CD4-positive, alpha-beta memory T cell (primary cell): ENCODE measurements at places on chromosomes 2 and 18. TPM values are rescaled to one million over a fixed set of nuclear protein-coding genes. Genes with fewer than 3 reads are reported as not detected.

- H3K4me1 ChIP-seq, result no peaks in the 10 kb centered on the region
- DNase-seq, result no peak
- H3K36me3 ChIP-seq, result no peaks in the 10 kb centered on the region
- no peak overlapping the region for H3K4me3 ChIP-seq
- no peak overlapping the region for H3K27ac ChIP-seq
Measured at GRCh38 chr2:225637259-225637658, 237.7 kb downstream of the NYAP2 start.

Gene AKAIN1
- not detected for polyA plus RNA-seq

Gene SERPINB10
- polyA plus RNA-seq, result not detected

GRCh38 chr18:70024829-70025228 lies 77.2 kb upstream of the CD226 start:
- no peak for DNase-seq
- no peak overlapping the region for H3K4me3 ChIP-seq
- H3K27ac ChIP-seq, result no peak overlapping the region
- H3K36me3 ChIP-seq, result peaks cover 4% of the 10 kb centered on the region
- H3K27me3 ChIP-seq, result no peaks in the 10 kb centered on the region

DNA sequence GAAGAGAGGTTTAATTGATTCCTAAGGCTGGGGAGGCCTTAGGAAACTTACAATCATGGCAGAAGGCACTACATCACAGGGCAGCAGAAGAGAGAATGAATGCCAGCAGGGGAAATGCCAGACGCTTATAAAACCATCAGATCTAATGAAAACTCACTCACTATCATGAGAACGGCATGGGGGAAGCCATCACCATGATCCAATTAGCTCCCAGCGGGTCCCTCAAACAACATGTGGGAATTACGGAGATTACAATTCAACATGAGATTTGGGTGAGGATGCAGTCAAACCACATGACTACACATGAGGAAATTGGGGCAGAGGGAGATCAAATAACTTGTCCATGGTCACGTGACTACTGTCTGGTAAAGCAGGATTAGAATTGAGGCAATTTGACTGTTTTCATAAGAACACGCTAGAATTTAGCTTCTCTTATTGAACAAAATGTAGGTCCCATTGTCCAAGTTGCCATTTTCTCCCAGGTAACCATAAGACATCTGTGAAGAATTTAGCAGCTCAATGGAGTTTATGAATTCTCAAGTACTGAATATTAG lies 445.1 kb upstream of the CDH20 start:
- DNase-seq, result no peak
- H3K27ac ChIP-seq, result no peak overlapping the region
- H3K27me3 ChIP-seq, result no peaks in the 10 kb centered on the region
- no peaks in the 10 kb centered on the region for H3K36me3 ChIP-seq
- H3K4me3 ChIP-seq, result no peak overlapping the region

Gene REL
- polyA plus RNA-seq, result 12.3 TPM

- H3K4me3 ChIP-seq, result no peak overlapping the region
- H3K4me1 ChIP-seq, result no peaks in the 10 kb centered on the region
- DNase-seq, result no peak
- H3K27me3 ChIP-seq, result no peaks in the 10 kb centered on the region
Measured at GRCh38 chr2:25480561-25480960, 138.8 kb upstream of the DNMT3A start.

DNA sequence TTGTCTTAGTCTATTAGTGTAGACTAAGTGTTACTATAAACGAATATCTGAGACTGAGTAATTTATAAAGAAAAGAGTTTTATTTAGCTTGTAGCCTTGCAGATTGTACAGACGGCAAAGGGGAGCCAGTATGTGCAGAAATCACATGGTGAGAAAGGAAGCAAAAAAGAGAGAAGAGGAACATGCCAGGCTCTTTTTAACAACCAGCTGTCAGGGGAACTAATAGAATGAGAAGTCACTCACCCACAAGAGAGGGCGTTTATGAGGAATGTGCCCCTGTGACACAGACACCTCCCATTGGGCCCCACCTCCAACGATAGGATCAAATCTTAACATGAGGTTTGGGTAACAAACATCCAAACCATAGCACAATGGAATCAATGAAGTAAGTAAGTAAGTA lies 20.6 kb upstream of the ZNF804A start:
- H3K4me3 ChIP-seq, result no peak overlapping the region
- no peaks in the 10 kb centered on the region for H3K27me3 ChIP-seq
- no peaks in the 10 kb centered on the region for H3K36me3 ChIP-seq
- no peak for DNase-seq
- no peak overlapping the region for H3K27ac ChIP-seq
